ENCODE measurements at places on chromosomes 4 and X.

DNA sequence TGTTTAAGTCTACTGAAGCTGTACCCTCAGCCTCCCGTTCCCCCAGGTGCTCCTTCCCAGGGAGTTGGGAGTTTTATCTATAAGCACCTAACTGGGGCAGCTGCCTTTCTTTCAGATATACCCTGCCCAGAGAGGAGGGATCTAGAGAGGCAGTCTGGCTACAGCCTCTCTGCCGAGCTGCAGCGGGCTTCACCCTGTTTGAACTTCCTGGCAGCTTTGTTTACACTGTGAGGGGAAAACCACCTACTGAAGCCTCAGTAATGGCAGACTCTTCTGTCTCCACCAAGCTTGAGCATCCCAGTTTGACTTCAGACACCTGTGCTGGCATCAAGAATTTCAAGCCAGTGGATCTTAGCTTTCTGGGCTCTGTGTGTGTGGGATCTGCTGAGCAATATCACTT is 122.5 kb downstream of the MAGEE1 start:
- DNase-seq, result no peak

- DNase-seq, result no peak
Observed at GRCh38 chrX:145773006-145773405, 44.6 kb upstream of the SLITRK2 start.

DNA sequence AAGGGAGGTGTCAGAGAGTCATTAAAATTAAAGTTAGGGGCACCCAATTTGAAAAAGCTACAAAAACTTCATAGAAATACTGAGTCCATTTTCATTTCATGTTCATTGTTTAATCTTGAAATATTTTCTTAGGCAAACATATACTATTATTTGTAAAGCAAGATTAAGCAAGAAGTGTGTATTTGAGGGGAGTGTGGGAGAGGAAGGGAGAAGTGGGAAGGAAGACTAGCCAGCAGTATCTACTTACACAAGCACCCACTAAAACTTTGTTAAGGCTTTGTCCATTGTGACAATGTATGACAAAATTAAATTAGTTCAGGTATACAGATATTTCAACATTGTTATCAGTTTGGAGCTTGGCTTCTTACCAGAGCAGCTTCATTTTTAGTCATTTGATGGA is 222.9 kb downstream of the ARHGAP24 start:
- peak; percentile 62 for DNase-seq

DNA sequence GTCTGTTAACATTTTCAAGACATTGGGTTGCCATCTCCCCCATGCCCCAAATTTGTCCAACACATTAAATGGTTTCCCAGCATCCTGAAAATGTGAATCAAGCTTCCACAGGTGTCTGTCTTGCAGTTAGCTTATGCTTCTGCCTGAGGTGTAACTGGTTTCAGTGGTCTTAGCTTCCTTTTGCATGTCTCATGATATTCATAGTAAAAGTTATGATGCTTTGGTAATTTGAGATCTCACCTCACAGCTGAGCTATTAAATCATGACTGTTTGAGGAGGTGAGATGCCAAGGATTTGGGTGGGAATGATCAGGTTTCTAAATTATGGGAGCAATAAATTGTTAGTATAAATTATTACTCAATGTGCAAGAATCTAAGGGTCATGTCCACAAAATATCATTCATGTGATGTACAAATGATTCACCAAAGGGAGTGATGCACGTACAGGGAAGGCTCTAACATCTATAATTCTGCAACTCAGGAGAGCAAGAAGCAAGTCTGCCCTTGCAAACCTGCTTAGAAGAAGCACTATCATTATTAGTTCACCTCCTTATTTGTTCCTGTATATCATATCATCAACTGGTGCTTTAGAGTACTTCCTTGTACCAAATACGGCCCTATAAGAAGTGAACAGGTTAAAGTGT is 17.1 kb upstream of the RAI2 start:
- no peak for DNase-seq

DNA sequence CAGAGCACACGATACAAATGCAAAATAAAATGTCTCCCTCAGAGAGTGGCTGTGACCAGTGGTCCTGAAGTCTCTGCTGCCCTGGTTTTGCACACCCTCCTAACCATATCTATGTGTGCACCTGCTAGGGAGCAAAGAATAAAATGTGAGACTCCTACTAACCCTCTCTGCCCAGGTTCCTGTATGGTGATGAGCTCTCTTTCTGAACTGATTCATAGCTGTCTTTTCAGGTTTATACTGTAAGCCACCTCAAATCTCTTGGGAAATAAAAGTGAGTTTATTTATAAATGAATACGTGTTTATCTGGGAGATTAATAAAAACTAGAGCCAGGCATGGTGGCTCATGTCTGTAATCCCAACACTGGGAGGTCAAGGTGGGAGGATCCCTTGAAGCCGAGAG is 126.0 kb upstream of the RBPJ start:
- no peak for DNase-seq

GRCh38 chr4:102867278-102868152 is 1.3 kb upstream of the CISD2 start:
- peak; percentile 14 for DNase-seq

DNA sequence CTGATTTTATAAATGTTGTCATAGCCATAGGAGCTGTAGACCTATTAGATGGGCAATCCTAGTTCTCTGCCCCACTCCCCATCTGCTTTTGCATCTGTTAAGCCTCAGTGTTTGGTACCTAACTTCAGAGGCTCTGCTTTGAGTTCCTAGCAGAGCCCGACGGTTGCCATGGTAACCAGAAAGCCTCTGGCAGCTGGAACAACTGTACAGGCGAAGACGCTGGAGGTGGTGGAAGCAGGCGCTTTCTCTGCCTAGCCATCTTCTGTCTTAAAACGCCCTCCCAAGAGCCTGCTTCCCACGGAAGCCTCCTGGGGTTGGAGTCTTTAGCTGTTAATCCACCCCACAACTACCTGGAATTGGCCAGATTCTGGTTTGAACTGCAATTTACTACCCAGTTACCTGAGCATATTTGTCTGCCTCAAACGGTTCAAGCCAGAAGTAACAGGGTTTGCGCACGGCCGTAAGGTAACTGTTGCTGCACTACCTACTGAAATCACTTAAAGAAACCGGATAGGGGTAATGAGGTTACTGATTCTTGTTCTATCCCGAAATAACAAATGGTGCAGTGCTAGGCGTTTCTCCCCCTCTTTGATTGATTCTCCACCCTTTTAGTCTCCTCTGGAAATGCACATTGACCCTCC is 1.0 kb upstream of the GABRG1 start:
- no peak for DNase-seq

GRCh38 chr4:187251896-187252295 is 528.2 kb upstream of the FAT1 start:
- DNase-seq, result no peak

DNA sequence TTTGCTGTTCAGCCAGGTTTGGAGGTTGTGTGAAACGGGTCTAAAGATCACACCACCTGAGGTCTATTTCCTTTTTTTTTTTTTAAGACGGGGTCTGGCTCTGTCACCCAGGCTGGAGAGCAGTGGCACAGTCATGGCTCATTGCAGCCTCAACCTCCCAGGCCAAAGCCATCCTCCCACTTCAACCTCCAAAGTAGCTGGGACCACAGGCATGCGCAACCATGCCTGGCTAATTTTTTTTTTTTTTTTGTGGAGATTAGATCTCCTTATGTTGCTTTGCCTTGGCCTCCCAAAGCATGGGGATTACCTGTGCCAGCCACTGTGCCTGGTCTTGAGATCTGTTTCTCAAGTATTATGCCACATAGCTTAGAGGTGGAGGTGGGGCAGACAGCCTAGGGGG is 49.2 kb upstream of the ELOVL6 start:
- no peak for DNase-seq

DNA sequence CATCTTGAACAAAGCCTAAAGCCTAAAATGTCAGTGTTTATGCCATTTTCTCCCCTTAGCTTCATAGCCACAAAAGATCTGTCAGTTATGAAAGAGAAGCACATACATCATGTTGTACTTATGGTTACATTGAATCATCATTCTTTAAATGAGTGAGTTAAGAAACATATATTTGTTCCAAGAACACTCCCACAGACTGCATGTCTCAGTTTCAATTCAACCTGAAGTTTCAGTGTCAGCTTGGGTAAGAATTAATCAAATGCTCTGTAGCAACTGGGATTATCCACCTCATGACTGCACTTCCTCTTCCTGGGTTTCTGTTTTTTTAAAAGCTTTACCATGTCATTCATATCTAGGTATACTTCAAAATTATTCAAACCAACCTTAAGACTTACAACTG is 3.9 kb upstream of the TMPRSS11B start:
- DNase-seq, result no peak

DNA sequence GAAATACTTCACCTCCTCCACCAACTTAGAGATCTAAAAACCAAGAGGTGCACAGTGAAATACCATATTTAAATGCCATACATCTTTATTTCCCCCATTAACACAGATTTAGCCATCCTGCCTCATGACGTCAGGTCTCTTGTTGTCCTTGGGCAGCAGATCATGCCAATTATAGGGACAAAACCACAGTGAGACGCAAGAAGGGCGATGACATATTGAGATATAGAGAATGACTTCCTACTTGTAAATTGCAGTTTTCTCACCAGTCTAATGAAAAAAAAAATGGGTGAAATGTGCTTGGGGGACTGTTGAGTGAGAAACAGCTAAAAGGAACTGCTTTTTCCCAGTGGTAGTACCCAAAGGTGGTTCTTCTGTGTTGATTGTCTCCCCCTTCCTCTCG is 24.3 kb downstream of the RS1 start:
- peak; percentile 15 for DNase-seq

DNA sequence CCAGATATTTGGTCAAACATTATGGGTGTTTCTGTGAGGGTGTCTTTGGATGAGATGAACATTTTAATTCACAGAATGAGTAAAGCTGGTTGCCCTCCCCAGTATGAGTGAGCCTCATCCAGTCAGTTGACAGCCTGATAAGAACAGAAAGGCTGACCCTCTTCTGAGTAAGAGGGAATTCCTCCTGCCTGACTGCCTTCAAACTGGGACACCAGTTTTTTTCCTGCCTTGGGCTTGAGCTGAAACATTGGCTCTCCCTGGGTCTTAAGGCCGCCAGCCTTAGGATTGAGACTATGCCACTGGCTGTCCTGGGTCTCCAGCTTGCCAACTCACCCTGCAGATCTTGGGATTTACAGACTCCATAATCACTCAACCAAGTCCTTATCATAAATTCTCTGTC is 14.5 kb upstream of the MAML3 start:
- no peak for DNase-seq

GRCh38 chr4:150229520-150229919 is 151.3 kb downstream of the DCLK2 start:
- no peak for DNase-seq

DNA sequence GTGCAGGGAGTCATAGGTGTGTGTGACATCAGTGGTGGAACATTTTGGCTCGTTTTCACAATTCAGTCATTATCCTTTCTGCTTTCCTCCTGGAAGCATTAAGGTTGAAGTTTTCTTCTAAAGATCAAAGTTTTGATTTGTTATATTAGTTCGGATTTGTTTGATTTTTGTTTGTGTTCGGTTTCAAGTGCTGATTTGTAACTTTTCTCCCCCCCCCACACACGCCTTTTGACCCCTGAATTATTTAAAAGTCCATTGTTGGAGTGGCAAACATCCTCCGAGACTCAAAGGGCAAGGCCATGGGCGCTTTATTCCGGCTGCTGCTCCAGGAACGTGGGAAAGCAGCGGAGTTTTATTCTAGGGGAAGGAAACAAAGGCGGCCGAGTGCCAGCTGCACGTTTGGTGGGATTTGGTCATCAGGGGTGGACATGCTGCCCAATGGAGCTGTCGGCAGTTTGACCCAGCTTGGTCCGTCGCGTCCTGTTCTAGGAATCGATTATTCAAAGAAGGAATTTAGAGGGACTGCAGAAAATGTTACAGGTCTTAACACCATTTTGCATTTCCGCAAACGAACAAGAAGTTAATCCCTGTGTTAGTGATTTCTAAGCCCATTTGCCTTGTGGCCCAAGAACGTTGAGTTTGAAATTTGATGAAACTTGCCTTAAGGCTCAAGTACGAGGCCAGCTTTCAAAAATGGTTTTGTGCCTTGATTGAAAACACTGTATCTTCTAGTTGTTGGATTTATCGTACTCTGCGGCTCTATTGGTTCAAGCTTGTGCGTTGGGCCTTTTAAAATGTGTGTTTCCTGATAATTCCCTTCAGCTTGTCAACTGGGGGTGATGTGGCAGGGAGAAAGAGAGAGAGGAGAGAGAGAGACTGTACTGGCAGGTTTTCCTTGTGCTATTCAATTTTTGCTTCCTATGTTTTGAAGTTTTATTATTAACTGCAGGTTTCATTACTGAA is 565 bp upstream of the ZNF41 start:
- peak; percentile 31 for DNase-seq

DNA sequence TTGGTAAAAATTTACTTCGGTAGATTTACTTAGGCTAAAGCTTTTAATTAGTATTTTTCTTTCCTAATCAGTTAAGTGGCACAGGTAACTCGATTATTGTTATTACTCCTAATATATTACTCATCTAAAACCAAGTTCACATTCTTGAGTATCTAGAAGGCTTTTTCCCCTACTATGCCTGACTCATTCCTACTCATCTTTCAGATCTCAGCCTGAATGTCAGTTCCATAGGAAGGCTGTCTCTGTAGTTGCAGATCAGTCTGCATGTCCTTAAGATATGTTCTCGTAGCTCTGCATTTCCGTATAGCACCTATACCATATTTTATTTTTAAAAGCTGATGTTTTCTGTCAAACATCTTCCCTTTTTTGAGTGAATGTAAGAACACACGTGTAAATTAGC is 5.9 kb upstream of the FAM184B start:
- no peak for DNase-seq

DNA sequence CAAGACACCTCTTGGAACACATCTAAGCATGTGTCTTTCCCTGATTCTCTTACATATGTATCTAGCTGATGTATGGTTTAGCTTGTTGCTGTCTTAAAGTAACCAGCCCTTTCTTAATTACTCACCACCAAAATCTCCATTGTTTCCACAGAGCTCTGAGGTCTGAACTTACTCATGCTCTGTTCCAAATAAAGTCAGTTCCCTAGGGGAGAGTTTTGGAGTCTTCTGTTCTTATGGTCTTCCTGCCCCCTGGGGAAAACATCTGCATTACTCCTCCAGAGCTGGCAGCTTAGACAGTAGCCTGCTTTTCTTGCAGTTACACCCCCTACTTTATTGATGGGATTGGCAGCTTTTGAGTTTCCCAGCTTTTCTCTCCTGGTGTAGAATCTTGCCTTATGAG is 125.8 kb downstream of the EDA start:
- DNase-seq, result no peak

- peak; percentile 7 for DNase-seq
Observed at GRCh38 chrX:135410861-135411627, 10.7 kb upstream of the SMIM10L2A start.

- peak; percentile 65 for DNase-seq
Observed at GRCh38 chr4:87973283-87974169, 2.0 kb upstream of the SPP1 start.

DNA sequence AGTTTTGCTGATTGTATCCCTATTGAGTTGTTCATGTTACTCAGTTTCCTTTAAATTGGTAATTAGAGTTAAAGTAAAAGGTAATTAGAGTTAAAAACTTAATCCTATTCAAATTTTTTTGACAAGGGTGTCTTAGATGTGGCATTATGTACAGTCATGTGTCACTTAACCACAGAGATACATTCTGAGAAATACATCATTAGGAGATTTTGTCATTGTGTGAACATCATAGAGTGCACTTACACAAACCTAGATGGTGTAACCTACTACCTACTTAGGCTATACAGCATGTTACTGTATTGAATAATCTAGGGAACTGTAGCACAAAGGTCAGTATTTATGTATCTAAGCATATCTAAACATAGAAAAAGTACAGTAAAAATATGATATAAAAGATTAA is 39.2 kb downstream of the BEX3 start:
- no peak for DNase-seq

GRCh38 chrX:155071694-155072280 is 479 bp downstream of the BRCC3 start:
- peak; percentile 54 for DNase-seq

- no peak for DNase-seq
Observed at GRCh38 chr4:108954880-108955279, 192.0 kb upstream of the ETNPPL start.
